ENCODE measurements at places on chromosomes 16 and 17.

DNA sequence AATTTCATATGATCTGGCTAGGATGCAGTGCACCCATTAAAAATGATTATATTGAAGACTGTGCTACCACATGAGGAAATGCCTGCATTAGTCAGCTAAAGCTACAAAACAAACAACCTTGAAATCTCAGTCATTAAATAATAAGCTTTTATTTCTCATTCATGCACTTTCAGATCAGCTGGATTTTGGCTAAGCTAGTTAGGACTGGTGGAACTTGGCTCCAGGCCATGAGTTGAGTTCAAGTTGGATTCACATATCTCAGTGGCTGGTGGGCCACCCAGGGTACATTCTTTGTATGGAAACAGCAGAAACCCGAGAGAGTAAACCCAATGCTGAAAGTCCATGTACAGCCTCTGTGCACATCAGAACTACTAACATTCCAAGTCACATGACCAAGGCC, 6.4 kb upstream of the SLFN12L start:
- no peak for DNase-seq

DNA sequence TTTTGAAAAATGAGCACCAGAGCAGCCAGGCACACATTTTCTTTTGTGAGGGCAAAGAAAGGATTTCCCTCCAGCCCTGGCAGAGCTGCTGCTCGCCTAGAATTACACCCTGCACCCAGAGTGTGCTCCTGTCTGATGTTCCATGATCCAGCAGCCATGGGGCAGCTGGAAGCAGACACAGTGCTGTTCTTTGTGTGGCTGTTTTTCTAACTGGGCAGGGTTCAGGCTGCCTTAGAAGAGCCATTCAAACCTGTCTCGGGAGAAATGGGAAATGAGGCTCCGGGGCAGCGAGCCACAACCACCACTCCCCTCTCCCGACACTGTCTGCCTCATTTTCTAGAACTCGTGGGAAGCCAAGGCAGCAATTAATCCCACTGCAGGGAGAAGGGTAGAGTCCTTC, 28.9 kb downstream of the LITAF start:
- DNase-seq = no peak

GRCh38 chr16:48538746-48539484, 71.1 kb downstream of the N4BP1 start:
- DNase-seq = no peak

- DNase-seq = no peak
Observed at GRCh38 chr16:2191446-2191706, 5.0 kb downstream of the CASKIN1 start.
